Activated gamma-delta T cell treated with anti-CD3 and anti-CD28 coated beads, Interleukin-2, amount 50 U/mL, for 16 hours (primary cell): ENCODE measurements at places on chromosomes 3 and 15.

DNA sequence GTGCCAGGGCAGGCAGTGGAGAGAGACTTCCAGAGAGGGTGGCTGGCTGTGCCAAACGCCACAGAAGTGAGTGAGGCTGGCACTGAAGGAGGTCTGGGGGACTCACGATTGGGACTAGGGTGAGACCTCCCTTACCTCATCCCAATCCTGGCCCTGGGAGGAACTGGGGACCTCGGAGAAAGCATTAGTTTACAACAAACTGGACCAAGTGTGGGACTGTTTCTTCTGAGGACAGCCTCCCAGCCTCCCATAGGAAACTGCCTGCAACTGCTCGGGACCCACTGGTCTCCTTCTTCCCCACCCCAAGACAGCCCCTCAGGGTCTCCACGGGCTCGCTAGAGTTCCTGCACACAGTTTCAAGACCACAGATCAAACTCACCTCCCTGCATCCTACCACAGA lies 45.4 kb downstream of the ST6GAL1 start:
- DNase-seq: no peak

DNA sequence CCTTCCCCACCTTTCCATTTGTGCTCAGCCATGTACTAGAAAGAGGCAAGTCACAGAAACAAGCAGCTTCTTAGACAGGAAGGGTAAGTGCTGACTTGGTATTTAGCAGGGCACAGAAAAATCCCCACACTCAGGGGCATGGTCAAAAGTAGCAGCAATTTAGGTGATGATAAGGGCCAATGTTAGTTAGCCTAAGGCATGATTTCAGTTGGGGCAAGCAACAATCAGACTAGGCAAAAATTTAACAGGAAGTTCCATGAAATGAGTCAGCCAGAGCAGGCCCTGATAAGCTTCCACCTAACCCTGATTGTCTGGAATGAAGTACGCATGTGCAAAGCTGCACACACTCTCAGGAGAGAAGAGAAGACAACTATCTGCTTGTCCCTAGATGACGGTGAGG lies 423.4 kb upstream of the UBE2E2 start:
- DNase-seq: no peak

DNA sequence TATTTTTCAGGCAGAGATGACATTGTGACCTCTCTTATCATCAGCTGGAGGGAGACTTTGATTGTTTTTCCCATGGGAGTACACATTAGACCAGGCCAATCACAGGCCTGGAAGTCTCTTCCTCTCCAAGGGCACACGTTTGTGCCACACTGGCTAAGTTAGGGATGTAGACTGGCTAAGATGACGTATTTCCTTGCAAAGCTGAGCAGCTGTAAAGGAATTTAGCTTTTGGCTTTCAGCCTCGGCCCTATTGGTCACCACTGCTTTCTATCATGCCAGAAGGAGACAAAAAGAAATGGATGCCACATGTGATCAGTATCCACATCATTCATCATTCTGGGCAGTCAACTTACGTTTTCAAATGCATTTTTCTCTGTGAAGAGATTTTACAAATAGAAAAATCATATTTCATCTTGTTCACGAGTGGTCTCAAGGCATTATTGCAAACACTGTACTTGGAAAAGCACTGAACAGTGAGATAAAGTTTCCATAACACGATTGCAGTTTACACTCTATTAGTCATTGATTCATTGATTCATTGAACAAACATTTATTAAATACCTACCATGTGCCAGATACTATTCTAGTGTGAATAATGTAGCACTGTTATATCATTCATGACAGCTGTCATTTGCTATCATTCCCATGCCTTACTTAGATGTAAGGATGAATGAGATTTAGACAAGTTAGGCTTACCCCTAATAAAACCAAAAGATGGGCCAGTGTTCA lies 27.0 kb upstream of the RNF7 start:
- DNase-seq: no peak

DNA sequence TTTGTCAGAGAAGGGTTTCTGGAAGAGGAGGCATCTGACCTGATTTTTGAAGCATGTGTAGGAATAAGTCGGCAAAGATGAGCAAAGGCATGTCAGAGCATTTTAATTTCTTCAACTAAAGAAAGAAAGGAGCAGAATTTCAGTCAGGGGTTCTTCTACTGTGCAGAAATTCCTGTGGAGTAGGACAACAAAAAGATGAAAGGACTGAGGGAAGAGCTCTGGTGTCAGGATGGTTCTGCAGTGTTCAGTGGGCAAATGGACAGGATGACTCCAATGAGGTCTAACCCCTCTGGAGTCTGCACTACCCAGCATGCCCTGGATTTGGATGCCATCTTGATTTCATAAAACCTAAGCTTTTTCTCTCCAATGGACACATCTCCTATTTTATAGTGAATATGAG lies 47.7 kb upstream of the SIAH2 start:
- DNase-seq: no peak

DNA sequence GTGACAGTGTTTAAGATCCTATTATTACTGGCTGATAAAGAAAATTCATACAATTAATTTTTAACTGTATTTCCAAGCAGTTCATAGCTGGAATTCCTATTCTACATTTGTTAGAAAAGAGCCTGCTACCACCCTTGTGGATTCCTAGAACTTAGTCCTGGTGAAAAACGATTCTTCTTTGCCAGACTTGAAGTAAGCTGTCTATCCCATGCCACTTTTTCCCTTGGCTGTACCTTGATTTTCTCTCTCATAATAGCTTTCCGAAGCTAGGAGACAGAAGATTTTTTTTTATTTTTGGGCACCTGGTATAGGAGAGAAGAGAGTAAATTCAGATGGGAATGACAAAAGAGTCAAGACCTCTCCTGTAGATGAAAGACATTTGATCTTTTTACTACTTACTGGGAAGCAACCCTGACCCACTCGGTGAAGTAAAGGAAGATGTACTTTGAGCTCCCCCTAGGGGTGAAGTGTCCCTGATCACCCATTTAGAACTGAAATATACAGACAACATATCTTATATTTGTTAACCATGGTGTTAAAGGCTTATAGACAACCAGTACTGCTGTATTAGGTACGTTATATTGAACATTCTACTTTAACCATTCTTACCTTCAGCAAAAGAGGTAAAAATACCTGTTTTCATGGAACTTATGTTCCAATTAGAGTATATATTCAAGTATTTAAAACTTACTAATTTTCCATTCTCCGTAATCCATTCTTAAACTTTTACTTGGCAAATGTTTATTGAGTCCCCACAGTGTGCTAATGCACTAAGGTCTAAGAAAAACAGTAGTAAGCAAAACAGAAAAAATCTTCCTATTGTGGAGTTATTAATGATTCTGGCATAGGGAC lies 36.2 kb upstream of the C3orf38 start:
- peak; percentile 38 for DNase-seq
